ENCODE measurements at places on chromosomes 11 and 22. TPM values are rescaled to one million over a fixed set of nuclear protein-coding genes. Genes with fewer than 3 reads are reported as not detected.

Gene A4GALT
- total RNA-seq = 10.8 TPM

Gene OR52J3
- not detected for total RNA-seq

Gene PRG3
- not detected for total RNA-seq

Gene LGR4
- 18.1 TPM for total RNA-seq

Gene P2RY6
- 1.0 TPM for total RNA-seq

Gene C11orf42
- total RNA-seq = not detected

Gene CASP5
- total RNA-seq = not detected

Gene FIBIN
- 8.9 TPM for total RNA-seq

Gene PATL1
- total RNA-seq = 15.9 TPM

Gene CABP4
- 4.6 TPM for total RNA-seq

Gene PRMT3
- 14.4 TPM for total RNA-seq
